Activated T-cell treated with anti-CD3 and anti-CD28 coated beads for 4 hours (primary cell): ENCODE measurements at places on chromosomes 13 and 19.
A peak's percentile ranks its signal among the peaks of the same experiment; 100 is the strongest.

DNA sequence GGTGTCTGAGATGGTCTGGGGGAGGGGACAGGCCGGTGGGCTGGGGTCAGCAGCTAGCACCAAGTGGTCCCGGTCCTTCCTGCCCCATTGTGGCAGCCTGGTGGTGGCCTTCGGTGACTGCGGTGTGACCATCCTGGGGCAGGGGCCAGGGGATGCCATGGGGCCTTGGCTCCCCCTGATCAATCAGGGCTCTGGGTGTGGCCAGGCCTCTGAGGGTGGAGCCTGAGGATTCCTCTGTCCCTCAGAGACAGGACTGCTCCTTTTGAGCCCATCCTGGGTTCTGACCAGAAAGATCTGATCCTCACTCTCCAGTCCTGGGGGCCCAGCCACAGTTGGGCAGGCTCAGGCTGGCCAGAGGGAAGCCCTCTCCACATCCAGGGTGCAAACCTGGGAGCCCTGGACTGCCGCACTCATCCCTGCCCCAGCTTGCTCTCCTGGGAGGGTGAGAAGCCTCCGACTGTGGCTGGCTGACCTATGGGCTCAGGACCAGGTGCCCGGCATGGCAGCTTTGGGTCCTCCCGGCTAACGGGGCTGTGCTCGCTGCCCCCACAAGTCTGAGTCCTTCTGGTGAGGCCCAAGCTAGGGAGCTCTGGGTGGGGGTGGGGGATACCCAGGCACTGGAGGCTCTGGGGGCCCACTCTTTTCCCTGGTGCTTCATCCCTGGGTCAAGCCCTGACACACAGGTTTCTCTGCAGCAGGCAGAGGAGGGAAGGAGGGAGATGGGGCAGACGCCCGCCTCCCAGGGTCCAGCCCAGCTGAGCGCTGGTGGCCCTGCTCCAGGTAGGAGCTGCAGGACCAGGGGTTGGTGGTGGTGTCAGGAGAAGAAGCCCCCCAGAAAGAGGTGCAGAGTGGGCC lies 59.5 kb downstream of the IER2 start:
- DNase-seq, result no peak

DNA sequence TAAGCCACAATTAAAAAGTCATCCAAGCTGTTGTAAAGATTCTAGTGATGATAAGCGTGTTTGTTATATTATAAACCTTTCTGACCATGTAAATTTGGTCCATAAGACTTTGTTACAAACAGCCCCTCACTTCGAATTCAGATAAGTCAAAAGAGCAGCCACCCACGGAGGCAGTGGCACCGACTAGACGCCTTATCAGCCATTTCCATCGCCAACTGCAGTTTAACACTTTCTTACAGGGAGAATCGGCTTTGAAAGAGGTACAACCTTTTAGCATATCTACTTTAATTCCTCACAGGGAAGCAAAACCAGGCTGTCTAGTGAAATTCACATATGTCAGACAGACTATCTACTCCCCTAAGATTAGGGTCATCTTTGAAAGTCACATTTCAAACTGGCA lies 47.5 kb downstream of the SOX21 start:
- no peak for DNase-seq

GRCh38 chr19:32372726-32373517 lies 27.5 kb downstream of the ZNF507 start:
- DNase-seq, result no peak

DNA sequence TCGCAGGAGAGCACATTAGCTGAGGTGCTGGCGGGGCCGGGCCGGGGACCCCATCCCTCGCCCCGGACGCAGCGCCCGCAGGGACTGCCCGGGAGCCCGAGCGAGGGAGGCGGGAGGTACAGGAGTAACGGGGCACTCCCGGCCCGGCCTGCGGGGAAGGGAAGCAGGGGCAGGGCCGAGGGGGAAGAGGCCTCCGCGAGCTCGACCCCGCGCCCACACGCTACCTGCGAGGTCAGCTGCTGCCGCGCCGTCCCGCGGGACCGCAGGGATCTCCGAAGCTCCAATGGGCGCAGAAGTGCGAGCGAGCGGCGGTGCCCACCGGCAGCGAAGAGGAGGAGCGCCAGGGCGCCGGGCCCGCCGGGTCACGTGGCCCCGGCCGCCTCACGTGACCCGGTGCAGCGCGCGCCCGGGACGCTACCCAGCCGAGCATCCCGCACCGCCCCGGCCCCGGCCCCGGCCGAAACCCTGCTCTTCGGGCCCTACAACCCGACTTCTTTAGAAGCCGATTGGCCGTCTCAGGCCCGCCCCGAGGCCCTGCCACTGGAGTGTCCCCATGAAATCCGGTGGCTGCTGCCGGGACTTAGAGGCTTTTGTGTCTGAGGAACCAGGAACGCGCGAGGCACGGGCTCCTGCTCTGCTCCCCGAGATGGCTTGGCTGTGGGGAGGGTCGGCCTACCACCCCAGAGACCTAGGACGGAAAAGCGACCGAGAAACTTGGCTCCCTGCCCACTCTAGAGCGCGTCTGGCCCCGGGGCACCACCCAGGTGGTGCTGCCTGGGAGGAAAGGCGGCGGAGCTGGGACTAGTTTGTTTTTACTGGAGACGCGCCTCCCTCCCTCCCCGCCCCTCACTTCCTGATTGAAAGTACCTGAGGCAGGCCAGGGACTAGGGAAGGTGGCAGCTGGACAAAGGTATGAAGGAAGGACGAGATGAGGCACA lies at the start of gene RCBTB1:
TSS of gene RCBTB1 (minus strand) at position 339 of the 938 bp plus-strand sequence. CDS start 18,279 bp downstream, outside the sequence.
- DNase-seq, result peak; percentile 36

DNA sequence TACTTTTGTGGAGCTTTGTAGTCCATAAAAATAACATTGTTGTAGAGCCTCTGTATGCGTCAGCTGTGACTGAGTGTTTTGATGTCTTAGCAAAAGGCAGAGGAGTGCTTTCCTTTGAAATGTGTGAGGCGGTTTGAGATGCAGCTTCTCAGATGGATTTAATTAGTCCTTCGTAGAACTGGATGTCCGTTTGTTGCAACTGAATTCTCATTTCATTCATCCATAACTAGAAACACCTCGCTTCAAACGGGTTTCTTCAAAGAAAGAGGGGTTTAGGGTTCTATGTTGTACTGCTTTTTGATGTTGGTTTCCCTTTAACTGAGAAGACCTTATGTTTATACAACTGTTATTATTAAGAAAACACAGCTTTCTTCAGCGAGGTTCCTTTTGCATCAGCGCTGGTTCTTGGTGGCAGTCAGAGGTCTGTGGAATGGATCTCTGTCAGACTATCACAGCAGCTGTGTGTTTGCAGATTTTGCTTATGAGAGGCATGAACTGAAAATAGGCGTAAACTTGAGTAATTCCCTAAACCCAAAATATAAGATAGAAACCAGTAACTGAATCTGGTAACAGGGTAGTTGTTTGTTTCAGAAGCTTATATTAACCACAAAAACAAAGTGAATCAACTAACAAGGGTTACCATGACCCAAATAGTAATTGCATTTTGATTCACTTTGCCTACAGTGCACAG lies 194.4 kb downstream of the GGACT start:
- DNase-seq, result no peak

DNA sequence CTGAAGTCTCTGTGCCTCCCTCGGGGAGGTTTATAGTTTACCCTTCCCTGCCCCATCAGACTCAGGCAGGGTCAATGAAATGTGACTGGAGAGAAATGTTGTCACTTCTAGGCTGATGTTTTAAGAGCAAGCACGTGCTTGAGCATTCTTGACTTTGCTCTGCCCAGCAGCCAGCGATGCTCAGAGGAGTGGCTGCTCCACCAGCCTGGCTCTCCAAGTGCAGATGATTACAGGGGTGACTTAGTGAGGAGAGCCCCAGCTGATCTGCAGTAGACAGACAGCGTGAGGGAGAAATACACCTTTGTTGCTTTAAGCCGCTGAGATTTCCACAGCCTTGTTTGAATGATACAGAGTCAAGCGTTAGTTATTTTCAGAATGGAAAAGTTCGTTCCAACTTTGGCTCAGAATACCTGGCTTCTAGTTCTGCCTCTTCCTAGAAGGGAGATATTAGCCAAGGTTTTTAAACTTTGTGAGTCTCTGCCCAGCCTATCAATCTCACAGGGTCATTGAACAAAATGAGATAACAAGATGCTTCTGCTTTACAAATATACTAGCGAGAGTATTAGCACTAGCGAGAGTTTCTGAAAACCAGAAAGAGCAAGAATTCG lies 143.6 kb downstream of the OXGR1 start:
- no peak for DNase-seq

GRCh38 chr19:56312342-56312741 lies 2.3 kb downstream of the ZSCAN5A start:
- DNase-seq, result no peak

DNA sequence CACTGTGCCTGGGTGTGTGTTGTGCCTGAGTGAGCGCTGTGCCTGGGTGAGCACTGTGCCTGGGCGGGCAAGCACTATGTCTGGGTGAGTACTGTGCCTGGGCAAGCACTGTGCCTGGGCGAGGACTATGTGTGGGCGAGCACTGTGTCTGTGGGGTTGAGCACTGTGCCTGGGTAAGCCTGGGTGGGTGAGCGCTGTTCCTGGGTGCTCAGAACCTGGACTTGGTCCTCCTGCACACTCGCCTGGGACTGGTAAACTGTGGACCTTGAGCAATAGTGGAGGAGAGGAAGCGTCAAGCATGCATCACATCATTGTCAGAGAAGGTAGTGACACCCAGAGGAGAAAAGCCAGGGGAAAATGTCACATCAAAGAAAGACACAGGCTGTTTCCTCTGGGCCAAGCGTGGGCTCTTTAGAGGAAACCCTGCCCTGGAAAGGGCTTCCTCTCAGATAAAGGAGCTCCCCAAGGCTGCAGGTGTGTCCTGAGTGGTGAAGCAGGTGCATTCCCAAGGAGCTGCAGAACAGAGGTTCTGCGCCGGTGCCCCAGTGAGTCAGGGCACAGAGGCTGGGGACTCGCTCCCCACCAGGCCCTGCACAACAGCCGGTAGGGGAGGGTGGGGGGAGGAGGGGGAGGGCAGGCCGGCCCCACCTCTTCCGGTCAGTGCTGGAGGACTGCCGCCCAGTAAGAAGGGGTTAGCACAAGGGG lies 141.2 kb downstream of the TEX29 start:
- DNase-seq, result no peak

DNA sequence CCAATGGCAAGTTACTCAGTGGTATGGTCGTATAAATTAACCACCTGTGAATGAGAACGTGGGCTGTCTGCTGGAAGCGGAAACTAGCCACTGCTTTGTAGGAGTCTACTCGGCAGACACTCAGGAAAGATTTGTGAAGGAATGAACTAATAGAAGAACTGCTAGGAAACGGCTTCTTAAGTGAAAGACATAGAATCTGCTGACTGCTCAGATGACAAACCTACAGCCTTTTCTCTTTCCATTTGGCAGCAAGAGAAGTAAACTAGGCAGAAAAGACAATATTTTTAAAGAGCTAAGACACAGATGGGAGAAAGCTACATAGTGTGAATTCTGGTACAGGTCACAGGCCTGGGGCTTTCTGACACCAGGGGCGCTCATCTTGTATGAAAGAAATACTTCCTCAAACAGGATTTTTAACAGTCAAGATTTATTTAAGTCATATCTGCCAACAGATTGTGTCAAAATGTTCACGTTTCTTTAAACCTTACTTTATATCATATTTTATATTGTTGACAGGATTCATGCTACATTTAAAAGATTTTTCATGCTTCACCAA lies 78.4 kb downstream of the MIPEP start:
- DNase-seq, result no peak

GRCh38 chr13:21670006-21670882 lies 629 bp upstream of the FGF9 start:
- DNase-seq, result peak; percentile 48

DNA sequence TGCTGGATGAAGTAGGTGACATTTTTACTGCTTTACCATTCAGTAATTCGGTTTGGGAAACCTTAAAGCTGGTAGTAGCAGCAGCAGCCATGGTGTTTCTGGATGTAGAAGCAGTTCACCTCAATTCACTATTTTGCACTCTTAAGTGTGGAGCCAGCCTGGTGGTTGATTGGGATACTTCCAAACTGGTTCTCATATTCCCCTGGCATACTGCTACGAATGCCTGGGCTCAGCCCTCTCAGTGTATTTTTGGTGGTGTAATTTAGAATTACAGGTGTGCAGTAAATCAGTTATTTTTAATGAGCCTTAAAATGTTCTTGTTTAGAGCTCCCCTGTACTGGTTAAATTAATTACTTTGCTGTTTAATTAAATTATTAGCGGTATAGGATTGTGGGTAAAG lies 12.4 kb downstream of the HNRNPM start:
- DNase-seq, result no peak

GRCh38 chr13:76489274-76489673 lies 396.9 kb downstream of the KCTD12 start:
- DNase-seq, result no peak

DNA sequence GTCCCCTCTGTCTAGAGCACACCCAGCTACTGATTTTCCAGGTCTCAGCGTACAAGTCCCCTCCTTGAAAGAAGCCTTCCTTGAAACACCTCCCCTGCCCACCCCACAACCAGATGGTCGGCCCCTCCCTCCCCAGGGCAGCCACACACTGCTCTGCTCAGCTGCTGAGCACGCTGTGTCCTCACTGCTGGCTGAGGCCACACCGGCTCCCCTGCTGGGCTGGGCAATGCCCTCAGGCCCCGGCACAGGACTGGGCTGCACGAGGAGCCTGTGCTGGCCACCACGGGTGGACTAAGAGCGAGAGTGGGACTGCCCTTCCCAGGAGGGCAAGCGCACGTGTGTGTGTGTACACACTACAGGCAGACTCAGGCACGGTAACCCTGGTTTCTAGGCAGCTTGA lies 11.8 kb upstream of the RSPH6A start:
- no peak for DNase-seq

DNA sequence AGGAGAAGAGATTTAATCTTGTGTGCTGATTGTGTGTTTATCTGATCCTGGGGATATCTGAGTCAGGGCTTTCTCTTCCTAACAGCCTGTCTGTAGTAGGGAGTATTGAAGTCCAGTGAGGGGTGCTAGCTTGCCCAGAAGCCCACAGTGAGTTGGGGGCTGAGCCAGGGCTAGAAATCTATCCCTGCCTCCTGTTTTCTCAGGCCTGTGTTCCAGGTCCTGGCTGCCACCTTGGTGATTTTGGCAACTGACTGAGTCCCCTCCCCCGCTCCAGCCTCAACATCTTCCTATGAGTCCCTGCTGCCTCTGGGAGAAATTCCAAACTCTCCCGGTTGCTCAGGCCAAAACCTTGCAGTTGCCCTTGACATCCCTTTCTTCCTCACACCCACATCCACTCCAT lies 7.7 kb upstream of the NOVA2 start:
- DNase-seq, result no peak

DNA sequence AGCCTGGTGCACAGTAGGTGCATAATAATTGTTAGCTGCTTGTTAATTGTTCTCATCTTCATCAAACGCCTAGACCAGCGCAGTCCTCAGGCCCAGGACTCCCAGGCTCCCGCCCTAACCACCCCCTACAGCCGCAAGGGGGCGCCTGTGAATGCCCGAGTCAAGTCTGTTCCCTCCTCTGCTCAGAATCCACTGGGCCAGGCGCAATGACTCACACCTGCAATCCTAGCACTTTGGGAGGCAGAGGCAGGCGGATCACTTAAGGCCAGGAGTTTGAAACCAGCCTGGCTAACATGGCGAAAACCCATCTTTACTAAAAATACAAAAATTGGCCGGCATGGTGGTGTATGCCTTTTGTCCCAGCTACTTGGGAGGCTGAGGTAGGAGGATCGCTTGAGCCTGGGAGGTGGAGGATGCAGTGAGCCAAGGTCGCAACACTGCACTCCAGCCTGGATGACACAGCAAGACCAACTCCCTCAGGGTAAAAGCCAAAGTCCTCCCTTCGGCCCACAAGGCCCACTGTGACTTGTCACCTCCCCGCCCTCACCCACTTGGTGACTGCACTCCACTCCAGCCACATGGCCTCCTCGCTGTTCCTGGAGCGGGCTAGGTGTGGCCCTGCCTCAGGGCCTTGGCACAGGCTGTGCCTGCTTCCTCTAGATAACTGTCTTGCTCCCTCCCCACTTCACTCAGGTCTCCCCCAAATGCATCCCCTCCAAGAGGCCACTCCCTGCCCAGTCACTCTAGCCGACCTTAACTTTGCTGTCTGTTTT lies 9.1 kb downstream of the ZNF653 start:
- DNase-seq, result peak; percentile 55
